ENCODE measurements at places on chromosomes 2 and 18.

DNA sequence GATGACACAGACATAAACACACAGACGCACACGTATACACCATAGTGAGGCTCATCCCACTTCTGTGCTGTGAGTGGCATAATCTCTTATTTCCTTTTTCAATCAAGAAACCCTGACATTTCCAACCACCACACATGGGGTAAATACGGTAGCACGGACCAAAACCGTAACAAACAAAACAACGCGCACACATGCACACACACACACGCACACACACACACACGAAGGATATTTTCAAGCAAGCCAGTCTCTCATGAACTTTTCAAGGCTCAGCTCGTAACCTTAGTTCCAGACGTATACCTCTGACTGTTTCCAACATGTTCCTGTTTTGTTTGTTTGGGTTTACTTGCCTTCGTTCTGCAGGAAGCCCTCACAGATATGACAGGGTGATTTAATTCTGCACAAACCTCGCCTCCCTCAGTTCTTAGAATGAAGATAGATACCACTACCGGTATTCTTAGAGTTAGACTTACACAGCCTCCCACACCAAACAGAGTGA is 119.8 kb downstream of the BCL2 start:
- no peak for DNase-seq

GRCh38 chr2:177187631-177188312 is 24.8 kb upstream of the HNRNPA3 start:
- no peak for DNase-seq

- no peak for DNase-seq
Observed at GRCh38 chr2:99159594-99159993, 4.8 kb downstream of the LIPT1 start.

- DNase-seq = no peak
Observed at GRCh38 chr2:9297807-9298206, 91.2 kb downstream of the ASAP2 start.

- no peak for DNase-seq
Observed at GRCh38 chr2:212402316-212402715, 136.3 kb downstream of the ERBB4 start.

GRCh38 chr2:11222845-11223244 is 67.6 kb downstream of the SLC66A3 start:
- DNase-seq = no peak

DNA sequence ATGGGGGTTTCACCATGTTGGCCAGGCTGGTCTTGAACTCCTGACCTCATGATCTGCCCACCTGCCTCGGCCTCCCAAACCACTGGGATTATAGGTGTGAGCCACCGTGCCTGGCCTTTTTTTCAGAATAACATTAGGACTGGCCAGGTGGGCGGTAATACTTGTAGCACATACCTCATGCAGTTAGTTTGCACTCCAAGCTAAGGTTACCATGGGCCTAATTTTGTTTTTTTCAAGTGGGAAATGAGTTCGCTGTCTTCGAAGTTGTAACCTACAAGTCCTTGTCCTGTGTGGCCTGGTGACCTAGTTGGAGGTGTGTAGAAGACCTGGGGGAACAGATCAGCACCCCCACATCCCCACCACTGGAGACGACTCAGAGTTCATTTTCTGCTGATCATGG is 74.8 kb downstream of the LYPD1 start:
- DNase-seq = no peak

DNA sequence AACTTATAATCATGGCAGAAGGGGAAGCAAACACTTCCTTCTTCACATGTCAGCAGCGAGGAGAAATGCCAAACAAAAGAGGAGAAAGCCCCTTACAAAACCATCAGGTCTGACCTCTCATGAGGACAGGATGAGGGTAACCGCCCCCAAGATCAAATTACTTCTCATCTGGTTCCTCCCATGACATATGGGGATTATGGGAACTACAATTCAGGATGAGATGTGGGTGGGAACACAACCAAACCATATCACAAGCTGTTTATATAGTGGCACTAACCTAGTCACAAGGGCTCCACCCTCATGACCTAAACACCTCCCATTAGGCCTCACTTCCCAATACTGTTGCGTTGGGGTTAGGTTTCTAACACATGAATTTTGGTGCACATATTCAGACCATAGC is 110.0 kb downstream of the OSBPL6 start:
- DNase-seq = no peak

GRCh38 chr2:176280867-176281658 is 11.8 kb downstream of the MTX2 start:
- no peak for DNase-seq

GRCh38 chr2:3633089-3633981 is 24.7 kb upstream of the ALLC start:
- peak; percentile 99 for DNase-seq

DNA sequence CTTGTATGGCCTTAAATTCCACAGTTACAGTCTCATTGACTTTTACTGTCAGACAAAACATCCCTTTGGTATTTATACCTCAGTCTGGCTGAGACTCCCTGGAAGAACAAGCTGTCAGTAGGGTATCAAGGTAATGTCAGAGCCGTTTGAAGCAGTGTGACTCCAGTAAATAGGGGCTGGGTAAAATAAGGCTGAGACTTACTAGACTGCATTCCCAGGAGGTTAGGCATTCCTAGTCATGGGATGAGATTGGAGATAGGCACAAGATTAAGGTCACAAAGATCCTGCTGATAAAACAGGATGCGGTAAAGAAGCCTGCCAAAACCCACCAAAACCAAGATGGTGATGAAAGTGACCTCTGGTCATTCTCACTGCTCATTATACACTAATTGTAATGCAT is 219.5 kb upstream of the SKOR2 start:
- no peak for DNase-seq

DNA sequence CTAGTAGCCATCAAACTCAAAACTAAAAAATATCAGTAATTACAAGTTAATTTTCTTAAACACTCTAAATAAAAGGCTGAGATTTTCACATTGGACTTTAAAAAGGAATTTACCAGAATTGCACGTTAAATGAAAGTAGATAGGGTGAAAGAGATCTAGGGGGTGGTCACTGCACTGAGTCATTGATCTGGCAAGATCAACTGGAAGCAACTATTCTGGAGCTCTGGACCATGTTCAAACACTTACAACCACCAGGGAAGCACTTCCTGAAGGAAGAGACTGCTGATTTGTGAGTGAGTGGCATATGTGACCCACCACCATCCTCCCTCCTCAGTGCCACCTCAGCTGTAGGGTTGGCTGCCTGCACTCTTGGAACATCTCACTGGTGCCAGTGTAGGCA is 111.8 kb downstream of the UGGT1 start:
- no peak for DNase-seq

- DNase-seq = no peak
Observed at GRCh38 chr2:96768083-96768561, 7.4 kb downstream of the CNNM4 start.

- no peak for DNase-seq
Observed at GRCh38 chr2:14756122-14756541, 123.6 kb downstream of the LRATD1 start.

GRCh38 chr2:239746559-239747246 is 278.4 kb downstream of the NDUFA10 start:
- no peak for DNase-seq

- no peak for DNase-seq
Observed at GRCh38 chr2:69177785-69178636, 165.0 kb downstream of the ANTXR1 start.

All from NCI-H1694 treated with DMSO at 0.1 percent for 48 hours (cell line).